ENCODE measurements at places on chromosomes 2 and 18.

- H3K36me3 ChIP-seq = peaks cover 53% of the 10 kb centered on the region
- no peaks in the 10 kb centered on the region for H3K27me3 ChIP-seq
- H3K4me3 ChIP-seq = no peak overlapping the region
These were observed 40.4 kb downstream of the ADI1 start for GRCh38 chr2:3478846-3479385.

DNA sequence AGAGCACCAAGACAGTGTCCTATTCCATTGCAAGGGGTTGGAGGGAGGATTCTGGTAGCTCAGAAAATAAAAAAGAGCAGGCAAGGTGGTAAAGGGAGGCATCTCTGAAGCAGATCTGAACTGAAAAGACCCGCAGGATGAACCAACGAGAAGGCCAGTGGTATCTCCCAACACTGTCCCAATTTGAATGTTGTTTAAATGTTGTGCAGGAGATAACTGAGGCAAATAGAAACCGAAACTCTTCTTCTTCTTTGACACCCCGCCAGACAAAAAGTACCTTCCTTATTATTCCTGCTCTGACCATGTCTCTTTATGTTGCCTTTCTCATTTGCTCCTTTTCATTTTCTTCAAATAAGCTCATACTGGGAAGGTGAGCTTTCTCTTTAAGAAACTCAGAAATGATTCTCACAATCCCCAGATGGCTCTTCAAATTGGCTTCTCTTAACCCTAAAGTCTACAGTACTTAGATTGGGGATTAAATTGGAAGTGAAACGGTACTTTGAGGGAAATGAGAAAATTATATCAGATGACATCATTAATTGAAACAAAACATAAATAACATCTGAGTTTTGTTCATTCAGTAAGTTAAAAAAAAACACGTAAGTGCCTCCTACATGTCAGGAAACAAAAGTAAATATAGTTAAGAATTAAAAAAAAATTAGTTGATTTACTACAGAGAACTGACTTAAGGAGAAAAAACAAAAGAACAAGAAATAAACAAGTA lies 143.6 kb downstream of the WDPCP start:
- H3K4me3 ChIP-seq = no peak overlapping the region
- no peaks in the 10 kb centered on the region for H3K4me1 ChIP-seq
- no peaks in the 10 kb centered on the region for H3K27me3 ChIP-seq
- no peaks in the 10 kb centered on the region for H3K36me3 ChIP-seq
- DNase-seq = no peak

GRCh38 chr2:140491876-140492275 lies 1638.9 kb downstream of the LRP1B start:
- H3K27ac ChIP-seq = no peak overlapping the region
- H3K4me3 ChIP-seq = no peak overlapping the region
- no peaks in the 10 kb centered on the region for H3K4me1 ChIP-seq
- no peak for DNase-seq
- no peaks in the 10 kb centered on the region for H3K27me3 ChIP-seq

- peak overlapping the region; percentile 75 for H3K4me3 ChIP-seq
- no peaks in the 10 kb centered on the region for H3K36me3 ChIP-seq
- DNase-seq = no peak
- no peak overlapping the region for H3K27ac ChIP-seq
- H3K4me1 ChIP-seq = peaks cover 24% of the 10 kb centered on the region
These were observed 148.5 kb upstream of the CBLN2 start for GRCh38 chr18:72692595-72692994.

- no peaks in the 10 kb centered on the region for H3K27me3 ChIP-seq
- H3K27ac ChIP-seq = peak overlapping the region; percentile 98
- DNase-seq = peak; percentile 60
- H3K4me1 ChIP-seq = peaks cover 81% of the 10 kb centered on the region
- H3K36me3 ChIP-seq = peaks cover 38% of the 10 kb centered on the region
These were observed 72.8 kb downstream of the MEIS1 start for GRCh38 chr2:66507673-66508201.

DNA sequence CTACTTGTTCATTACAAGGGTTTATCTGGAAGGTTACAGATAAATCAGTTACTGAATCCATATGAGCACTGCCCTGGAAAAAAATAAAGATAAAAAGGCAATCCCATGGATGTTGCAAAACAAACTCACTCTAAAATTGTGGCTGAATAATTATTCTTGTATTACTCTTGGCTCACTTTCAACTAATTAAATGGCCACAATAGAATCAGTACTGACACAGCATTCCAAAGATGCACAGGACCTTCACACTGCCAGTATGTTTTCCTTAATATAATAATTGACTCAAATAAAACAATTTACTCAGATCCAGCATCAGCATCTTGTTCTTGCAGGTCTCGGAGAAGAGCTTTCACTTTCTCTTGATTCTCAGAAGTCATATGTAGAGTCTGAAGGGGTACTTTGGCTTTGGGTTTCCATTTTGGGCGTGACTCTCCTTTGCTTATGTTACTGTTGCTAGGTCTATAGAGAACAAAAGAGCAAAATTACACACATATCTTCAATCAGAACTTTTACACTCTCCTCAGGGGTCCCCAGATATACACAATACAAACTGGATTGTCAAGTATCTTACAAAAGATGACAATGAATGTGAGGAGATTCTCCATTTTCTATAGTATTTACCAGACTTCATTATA lies 12.6 kb downstream of the DHX57 start:
- H3K27me3 ChIP-seq = no peaks in the 10 kb centered on the region
- no peak overlapping the region for H3K4me3 ChIP-seq
- H3K36me3 ChIP-seq = peaks cover 65% of the 10 kb centered on the region
- H3K27ac ChIP-seq = no peak overlapping the region
- no peak for DNase-seq

Data from nephron progenitor cell (in vitro differentiated cells).